ENCODE measurements at places on chromosomes 7 and 10.

- no peak for DNase-seq
Observed at GRCh38 chr7:28137463-28137862, 43.1 kb downstream of the JAZF1 start.

- DNase-seq, result no peak
Observed at GRCh38 chr7:95881597-95881996, 109.2 kb downstream of the DYNC1I1 start.

- DNase-seq, result no peak
Observed at GRCh38 chr10:101827919-101828600, 9.8 kb upstream of the OGA start.

DNA sequence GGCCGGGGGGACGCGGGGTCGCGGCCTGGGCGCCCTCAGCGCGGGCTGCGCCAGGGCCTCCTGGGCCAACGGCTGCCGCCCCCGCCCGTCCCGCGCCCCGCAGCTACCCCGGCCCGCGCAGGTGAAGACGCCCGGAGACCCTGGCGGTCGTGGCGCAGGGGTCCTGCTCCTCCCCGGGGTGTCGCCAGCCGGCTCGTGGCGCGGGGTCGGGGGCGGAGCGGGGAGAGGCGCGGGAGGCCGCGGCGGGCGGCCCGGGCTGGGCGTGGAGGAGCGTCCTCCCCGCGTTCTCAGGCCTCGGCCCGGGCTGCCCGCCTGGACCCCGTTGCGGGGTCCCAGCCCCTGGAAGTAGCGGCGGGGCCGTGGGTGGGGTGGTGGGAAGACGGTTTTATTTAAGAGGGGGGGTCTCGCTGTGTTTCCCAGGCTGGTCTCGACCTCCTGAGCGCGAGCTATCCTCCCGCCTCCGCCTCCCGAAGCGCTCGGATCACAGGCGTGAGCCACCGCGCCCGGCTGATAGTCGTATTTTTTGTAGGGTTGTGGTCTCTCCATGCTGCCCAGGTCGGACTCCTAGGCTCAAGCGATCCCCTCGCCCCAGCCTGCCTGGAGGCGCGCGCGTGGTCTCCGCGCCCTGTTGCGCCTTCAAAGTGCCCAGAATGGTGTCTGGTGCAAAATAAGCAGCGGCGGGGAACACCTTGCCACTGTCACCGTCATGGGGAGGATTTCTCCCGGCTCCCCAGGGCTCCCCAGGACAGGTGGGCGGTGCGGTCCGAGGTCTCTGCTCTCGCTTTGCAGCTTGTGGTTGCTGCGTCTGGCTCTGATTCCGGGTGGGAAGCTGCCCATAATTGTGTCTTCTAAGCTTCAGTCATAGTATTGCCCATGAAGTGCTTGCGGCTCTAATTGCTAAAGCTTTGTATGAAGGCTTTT, 15.3 kb upstream of the SUN1 start:
- DNase-seq, result no peak

- no peak for DNase-seq
Observed at GRCh38 chr10:110612629-110613028, 31.5 kb upstream of the RBM20 start.

DNA sequence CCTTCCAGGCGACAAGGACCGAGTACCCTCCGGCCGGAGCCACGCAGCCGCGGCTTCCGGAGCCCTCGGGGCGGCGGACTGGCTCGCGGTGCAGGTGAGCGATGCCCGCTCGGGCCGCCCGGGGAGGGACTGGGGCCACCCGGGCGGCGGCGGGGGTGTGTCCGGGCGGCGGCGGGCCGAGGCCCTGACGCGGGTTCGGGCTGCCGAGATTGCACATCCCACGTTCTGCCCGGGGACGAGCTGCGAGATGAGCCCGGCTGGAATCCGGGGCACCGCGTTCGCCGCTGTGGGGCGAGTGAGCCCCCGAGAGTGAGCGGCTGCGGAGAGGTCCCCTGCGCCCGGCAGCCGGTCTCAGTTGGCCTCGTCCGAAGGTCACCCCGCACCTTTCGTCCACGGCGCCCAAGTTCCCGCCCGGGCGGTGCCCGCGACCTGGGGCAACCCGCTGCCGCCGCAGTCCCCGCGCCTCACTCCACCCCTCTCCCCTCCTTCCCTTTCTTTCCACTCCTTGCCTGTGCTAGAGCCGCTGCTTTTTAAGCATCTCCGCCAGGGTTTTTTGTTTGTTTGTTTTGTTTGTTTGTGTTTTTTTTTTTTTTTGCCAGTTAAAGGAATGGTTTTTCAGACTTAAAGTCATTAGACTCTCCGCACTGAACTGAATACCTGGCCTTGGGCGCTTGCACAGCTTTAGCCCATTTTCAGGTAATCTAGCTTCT, 515 bp downstream of the RALA start:
- no peak for DNase-seq

GRCh38 chr7:96953676-96954513, 51.5 kb upstream of the DLX6 start:
- DNase-seq, result no peak

DNA sequence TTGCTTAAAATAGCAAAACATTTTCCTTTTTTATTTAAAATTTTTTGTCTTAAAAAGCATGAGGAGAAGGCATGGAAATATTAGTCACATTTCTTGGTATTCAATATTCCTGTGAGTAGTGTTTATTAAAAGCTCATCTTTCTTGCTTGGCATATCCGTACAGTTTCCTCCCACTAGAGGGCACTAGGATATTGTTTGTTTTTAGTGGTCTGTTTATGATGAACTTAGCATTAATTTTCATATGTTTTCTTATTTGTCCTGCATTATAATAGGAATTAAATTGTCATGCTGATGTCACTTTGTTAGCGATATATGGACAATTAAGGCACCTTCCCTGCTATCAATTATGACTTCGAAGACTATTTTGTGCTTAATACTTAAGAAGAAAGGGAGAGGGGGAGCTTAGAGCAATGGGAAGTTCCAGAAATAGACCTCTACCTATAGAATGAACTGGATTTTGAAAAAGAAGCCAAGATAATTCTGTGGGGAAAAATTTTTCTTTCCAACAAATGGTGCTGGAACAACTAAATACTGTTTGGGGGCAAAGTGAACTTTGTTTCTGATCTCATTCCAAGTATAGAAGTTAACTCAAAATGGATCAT, 91.0 kb upstream of the STRIP2 start:
- DNase-seq, result no peak

GRCh38 chr7:30143748-30144251, 9.0 kb downstream of the MTURN start:
- peak; percentile 97 for DNase-seq

DNA sequence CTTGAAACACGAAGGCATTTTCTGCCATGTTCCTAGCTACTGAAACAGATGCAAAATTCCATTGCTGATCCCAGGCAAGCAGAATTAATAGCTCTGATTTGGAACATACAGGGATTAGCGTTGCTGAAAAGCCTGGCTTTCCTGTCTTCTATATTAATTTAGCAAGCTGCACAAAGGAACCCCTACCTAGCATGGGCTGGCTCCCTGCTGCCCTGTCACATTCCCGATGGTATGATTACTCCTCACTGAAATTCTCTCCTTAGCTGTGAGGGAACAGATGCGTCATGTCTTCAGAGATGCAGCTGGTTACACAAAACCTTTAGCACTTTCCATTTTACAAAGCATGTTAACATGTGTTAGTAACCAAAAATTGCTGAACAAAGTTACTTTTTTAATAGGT, 878.9 kb downstream of the TYW1 start:
- no peak for DNase-seq

DNA sequence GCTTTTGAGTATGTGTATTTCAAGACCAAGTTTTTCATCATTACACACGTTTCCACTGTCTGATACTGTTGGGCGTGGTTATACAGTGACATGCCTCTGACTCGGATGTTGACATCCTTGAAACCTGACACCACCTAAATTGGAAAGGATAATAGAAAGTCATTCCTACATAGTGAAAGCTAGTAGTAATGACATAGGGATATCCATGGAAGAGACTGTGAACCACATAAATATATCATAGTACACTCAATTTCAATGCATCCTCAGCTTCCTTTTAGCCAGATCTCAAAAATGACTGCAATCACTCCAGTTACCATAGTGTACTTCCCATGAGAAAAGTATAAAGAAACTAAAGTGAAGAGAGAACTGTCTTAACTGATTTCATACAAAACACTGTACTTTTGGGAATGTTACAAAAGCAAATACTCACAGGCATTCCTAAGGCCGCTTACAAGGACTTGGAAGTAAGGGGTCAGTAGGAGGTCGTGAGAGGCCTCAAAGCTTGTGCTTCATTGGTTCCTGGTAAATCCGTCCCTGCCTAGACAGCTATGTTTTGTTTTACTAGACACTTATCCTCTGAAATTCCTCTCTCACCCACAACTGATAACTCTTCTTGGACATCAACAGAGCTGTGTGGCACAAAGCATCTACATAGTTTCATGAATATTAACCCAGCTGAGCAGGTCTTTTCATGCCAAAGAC, 71.8 kb upstream of the VWDE start:
- DNase-seq, result no peak

DNA sequence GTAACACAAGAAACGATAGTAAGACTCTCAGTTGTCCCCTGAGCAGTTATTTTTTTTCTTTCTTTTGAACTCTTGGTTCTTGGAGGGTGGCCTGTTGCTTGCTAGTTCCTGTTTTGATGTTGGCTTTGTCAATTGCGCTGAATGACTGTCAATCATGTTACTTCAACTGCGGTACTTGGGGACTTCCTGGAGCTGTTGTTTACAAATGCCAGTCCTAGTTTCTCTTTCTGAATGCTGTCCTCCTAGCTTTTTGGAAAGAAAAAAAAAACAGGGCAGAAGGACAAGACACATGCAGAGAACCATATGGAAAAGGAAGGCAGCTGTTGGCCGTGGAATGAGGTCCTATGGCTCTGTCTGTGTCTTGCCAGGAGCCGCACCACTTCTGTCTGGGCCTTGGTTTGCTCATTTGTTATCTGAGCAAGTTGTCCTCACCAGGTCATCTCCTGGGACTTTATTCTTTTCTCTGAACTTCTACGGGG, 7.0 kb upstream of the PDCD4 start:
- DNase-seq, result no peak

GRCh38 chr10:44044549-44044948, 340.3 kb downstream of the CXCL12 start:
- DNase-seq, result no peak

GRCh38 chr7:83782628-83783027, 133.7 kb upstream of the SEMA3E start:
- DNase-seq, result no peak

GRCh38 chr7:29918850-29919249, 70.8 kb downstream of the SCRN1 start:
- DNase-seq, result no peak

- no peak for DNase-seq
Observed at GRCh38 chr10:73859784-73860491, 14.4 kb downstream of the CAMK2G start.

GRCh38 chr10:62147425-62147824, 121.2 kb downstream of the RTKN2 start:
- no peak for DNase-seq

GRCh38 chr10:97534746-97535367, 36.1 kb downstream of the UBTD1 start:
- DNase-seq, result no peak

DNA sequence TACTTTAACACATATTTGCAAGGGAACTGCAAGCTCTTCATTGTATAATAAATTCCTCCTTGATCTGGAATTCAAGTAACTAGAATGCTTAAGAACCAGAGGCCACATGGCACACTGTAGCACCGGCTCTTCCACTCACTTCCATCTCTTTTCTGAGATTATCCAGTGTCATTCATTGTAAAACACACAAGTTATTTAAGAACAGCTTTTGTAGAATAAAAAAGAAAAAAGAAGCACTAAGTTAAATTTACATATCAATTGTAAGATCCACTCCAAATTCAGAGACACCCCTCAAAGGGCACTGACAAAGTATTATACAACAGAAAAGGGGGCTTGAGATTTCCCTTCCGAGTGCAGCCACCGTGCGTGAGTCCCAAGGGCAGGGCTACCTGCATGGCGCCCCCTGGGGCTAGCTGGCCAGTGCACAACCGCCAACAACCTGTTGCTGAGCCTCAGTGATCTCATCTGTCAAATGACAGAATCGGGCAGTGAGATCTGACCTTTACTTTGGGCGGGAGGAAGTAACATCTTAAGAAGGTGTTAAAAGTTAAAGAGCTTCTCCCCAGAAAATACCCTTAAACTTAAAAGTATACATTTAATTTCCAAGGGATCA, 12.5 kb downstream of the GLI3 start:
- no peak for DNase-seq

GRCh38 chr7:128794020-128794419, 2.3 kb downstream of the CCDC136 start:
- no peak for DNase-seq

- no peak for DNase-seq
Observed at GRCh38 chr10:70331486-70332268, 47.9 kb upstream of the NPFFR1 start.
